Cerebellar nuclear complex (tissue), 1 donor: ENCODE measurements at places on chromosomes 7 and 10.

DNA sequence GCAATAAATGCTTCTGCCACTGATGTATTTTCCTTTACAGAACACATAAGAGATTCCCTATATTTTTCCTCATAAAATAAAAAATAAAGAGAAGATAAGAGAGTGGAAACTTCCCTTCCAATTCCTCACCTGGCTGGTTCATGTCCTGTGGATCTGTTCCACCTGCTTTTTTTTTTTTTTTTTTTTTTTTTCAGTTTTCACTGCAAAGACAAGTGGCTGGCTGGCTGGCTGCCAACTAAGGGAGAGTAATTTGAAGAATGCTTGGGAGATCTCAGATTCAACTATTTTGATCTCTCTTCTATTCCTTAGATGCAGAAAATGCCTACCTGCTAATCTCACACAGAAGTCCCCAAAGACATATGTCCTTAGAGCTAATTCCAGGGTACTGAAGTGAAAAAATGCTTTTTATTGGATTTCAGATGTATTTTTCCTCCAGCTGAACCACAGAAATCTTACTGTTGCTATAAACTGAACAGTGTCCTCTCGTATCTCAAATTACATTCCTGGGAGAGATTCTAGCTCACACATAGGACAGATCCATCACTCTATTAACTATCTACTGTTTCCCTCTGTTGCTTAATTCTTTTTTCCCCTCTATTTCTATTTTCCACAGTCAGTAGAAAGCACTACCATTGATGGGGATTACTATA lies 120.8 kb downstream of the NRCAM start:
- DNase-seq, result no peak

DNA sequence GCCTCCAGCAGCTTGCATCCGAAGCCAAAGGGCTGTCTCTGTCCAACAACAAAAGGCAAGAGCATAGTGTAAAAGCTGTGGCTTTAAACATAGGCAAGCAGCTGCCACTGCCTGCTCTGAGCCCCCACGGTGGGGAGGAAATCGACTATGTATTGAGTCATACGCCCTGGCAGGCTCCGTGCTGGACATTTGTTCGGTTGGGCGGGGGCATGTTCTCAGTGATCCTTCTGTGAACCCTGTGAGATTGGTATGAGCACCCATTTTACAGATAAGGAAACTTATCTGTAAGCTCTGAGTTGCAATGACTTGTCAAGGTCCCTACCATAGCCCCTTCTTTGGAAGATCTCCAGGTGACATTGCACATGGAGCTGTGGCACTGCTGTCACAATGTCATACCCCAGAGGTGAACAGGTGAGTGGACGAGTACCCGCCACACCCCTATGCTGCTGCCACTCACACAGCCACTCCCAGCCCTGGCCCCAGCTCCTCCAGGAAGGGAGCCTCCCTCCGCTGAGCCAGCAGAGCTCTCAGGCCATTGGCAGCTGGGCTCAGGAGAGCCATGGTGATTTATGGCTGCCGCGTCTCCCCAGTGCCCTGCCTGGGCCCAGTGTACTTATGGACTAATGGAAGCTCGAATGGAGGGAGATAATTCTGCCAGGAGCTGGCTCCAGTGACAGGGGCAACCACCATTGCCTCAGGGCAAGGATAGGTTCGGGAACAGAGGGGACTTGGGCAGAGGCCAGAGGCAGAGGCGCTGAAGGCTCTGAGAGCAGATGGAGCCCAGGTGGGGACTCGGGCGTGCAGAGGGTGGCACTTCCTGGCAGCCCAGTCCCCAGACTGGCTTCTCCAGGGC lies 43.7 kb downstream of the UNC5B start:
- no peak for DNase-seq

GRCh38 chr7:7810826-7811225 lies 92.4 kb upstream of the RPA3 start:
- no peak for DNase-seq

DNA sequence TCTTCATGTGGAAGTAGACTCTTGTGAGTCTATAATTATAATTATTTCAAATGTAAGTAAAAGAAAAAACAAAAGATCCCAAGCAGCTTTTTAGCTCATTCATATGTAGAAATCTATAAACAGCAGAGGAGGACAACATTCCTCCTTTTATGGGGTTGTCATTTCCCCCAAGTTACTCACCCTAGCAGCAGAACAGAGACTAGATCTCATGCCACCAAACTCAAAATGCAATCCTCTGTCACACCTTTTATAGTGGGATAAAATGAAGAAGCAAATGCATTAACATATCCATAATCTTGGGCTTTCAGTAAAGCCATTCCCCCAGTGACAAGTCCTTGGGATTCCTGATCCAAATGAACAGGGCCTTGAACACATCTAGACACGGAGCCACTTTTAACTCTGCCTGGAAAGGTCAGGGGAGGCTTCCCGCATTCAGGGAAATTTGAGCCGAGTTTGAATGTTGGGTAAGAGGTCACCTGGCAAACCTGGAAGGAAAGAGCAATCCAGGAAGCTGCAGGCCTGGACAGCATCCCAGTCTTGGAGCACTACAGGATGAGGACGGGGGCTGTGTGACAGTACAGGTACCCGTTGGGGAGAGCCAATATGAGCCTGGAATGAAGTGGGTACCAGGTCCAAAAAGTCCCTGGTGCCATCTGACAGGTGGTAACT lies 76.4 kb downstream of the DOCK4 start:
- DNase-seq, result no peak

DNA sequence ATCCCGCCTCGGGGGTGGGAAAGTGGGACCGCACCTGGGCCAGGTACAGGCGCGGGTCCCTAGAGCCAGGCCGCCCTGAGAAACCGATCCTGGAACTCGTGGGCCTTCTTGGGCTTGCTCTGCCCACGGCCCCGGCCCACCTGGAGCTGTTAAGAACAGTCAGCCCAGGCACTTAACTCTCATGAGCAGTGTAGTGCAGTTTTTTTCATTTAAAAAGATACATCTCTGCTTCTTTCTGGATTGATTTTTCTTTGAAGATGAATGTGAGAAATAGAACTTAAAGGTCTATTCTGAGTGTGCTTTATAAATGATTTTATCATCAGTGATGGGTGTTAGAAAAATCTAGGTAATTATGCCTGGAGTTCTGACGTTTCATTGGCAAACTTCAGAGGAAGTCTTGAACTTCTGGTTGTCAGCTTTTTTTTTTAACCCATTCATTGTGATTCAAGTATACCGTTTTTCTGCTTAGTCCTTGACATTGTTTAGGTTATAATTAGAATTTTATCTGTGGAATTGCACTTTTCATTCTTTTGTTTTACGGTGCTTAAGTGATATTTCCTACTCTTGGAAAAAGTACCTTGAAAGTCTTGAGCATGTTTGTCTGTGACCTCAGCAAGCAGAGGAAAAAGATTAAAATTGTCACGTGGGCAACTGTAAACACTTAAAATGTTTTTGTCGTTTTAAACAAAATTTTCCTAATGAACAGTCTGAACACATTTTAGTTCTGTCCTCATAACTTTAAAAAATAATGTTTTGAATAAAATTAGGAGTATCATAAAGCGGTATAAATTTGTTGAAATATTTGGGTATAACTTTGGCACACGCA lies 906 bp downstream of the CDK1 start:
- no peak for DNase-seq

DNA sequence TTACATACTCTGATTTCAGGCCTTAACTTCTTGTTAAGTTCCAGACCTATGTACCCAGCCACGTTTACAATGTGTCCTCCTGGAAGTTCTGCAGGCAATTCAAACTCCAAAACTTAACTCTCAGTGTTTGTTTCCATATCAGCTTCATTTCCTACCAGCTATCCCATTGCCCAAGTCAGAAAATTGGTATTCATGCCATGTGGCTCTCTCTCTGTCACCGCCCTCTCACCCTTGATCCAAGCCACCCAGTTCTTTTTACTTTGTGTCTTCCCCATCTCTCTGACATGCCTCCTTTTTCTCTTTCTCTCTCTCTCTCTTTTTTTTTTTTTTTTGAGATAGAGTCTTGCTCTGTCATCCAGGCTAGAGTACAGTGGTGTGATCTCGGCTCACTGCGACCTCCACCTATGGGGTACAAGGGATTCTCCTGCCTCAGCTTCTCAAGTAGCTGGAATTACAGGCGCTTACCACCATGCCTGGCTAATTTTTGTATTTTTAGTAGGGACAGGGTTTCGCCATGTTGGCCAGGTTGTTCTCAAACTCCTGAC lies 33.9 kb downstream of the ARL4A start:
- DNase-seq, result no peak

DNA sequence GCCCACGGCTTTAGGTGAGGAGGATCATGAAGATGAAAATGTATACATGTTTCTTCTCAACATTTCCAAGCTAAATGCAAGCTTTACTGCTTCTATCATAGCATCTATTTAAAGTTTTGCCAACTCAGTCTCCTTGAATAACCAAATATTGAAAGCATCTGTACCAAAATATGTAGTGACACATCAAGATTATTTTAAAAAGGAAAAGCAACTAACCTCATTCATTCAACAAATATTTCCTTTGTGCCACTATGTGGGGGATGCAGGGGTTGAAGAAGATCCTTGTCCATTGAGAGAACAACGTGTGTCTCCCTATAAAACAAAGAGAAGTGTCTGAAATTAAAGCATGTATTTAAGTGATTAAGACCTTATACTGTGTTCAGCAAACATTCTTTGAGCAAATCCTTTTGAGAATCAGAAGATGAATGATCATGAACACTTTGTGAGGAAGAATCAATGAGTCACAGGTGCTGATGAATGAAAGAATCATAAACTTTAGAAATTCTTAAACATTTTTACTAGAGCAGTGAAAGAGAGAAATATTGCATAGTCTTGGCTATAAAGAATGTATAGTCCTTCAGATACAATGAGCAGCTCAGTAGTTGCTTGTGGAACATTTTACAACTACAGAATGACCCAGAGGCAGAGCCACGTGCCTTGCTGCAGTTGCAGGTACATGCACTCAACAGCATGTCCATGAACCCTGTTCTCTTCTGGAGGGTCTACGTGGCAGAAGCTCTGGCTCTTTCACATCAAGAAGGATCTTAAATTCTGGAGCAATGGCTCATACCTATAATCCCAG lies 13.9 kb downstream of the TAS2R60 start:
- no peak for DNase-seq

DNA sequence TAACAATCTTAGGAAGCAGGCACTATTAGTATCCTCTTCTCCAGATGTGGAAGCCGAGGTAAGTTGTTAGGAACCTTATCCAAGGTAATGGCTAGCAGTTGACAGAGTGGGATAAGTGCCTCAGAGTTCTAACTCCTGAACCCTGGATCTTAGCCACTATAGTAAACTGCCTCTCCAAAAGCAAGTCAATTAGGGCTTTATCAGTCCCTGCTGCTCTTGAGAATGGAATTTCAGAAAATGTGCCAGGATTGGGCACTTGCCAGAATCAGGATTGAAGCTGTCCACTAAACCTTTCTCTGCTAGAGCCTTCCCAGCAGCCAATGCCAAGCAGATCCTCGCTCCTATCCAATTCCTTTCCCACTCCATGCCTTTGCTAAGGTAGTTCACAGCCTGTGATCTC lies 777.5 kb upstream of the POM121L12 start:
- no peak for DNase-seq

GRCh38 chr7:94810496-94810895 lies 96.9 kb upstream of the PPP1R9A start:
- DNase-seq, result no peak

DNA sequence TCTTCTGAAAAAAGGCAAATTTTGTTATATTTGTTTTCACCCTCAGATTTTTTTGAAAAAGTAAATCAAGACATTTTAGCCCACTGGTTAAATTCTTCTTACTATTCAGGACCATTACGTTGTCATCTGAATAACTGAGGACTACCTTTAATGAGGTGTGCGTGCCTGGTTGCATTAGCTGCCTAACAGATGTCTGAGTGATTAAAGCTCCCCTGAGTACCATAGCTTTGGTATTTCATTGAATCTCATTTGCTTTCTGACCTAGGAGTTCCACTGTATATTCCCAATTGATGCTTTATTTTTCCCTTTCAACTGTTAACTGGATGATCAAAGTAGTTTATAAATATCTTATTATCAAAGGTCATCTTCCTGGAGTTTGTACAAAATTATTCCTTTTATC lies 410.0 kb upstream of the SEMA3D start:
- DNase-seq, result no peak

GRCh38 chr7:37489703-37490102 lies 41.0 kb upstream of the ELMO1 start:
- no peak for DNase-seq

GRCh38 chr10:113035732-113036312 lies 85.8 kb downstream of the TCF7L2 start:
- DNase-seq, result no peak

- no peak for DNase-seq
These were observed 123.8 kb downstream of the GRID1 start for GRCh38 chr10:86242761-86243160.

DNA sequence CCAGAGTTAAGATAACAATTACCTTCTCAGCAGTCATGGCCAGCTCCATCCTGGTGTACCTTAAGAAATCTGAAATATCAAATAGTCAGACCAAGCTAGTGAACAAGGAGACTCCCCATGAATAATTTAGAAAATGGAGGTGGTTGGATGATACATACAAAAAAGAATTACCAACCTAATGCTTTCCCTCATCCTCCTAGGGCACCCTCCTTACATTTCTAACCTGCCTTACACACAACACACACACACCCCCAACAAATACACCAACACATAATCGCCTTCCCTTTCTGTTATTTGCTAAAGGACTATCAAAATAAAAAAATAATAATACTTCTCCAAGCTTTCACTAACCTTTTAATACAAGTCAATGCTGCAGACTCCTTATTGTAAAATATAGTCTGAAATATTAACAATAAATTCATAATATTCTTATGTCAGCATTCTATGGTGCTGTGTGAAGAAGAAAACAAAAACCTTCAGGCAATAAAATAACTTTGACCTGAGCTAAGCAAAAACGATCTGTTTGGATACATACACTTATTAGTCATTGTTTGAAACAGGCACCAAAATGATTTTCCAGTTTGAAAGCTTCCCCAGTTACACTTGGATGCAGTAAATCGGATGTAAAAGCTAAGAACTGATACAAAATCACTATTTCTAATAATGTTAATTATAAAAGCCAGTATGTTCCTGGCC lies 3.4 kb downstream of the TWIST1 start:
- DNase-seq, result no peak

- no peak for DNase-seq
These were observed 40.5 kb upstream of the SLF2 start for GRCh38 chr10:100872034-100872791.

DNA sequence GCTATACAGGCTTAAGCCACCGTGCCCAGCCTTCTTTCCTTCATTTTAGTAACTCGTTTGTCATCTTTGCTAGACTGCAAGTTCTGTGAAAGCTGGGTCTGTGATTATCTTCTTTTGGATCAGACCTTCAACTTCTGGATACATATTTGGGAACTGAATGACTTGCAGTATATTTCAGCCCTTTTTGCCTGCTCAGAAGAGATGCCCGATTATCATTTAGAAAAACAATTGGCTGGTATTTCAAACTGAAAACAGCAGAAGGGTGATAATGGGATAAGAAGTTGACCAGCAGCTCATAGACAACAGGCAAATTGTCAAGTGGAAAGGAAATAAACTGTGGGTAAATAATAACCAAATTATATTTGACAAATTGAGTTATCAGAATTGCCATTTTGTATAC lies 14.6 kb downstream of the RSBN1L start:
- no peak for DNase-seq
